ENCODE measurements at places on chromosomes 11 and 22.

DNA sequence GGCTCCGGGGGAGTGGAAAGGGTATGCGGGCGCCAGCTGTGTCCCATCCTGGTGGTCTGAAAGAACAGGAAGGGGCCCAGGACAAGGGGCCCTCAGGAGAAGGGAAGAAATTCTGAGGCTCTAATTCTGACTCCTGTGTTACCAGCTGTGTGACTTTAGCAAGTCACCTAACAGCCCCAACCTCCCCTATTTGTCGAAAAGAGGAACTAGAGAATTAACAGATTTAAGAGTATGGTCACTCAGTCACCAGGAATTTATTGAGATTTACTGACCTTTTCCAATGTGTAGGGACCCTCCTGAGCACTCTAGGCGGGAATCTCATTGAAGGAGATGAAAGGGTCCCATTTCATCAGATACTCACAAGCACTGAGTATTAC, 14.6 kb downstream of the RPS6KA4 start:
- no peak for DNase-seq

DNA sequence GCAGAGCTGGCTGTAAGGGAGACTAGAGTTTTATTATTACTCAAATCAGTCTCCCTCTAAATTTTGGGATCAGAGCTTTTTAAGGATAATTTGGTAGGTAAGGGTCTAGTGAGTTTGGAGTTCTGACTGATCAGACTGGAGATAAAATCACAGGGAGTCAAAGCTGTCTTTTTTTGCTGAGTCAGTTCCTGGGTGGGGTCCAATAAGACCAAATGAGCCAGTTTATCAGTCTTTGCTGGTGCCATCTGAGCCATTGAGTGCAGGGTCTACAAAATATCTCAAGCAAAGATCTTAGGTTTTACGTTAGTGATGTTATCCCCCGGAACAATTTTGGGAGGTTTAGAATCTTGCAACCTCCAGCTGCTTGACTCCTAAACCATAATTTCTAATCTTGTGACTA, 935.1 kb upstream of the RAG2 start:
- DNase-seq: no peak

DNA sequence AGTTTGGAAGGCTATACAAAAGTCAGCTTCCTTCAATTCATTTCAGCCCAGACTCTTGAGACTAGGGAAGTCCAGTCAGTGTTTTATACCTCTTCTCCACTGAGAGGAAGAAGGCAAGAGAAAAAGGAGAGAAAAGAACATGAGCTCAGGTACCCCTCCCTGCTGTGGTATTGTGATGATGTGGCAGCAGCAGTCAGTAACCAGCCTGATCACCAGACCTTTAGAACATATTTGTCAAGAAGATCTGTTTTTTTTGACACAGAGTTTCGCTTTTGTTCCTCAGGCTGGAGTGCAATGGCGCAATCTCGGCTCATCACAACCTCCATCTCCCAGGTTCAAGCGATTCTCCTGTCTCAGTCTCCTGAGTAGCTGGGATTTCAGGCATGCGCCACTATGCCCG, 21.2 kb upstream of the RPS13 start:
- no peak for DNase-seq

GRCh38 chr11:133977067-133977677, 20.4 kb upstream of the IGSF9B start:
- DNase-seq: no peak

DNA sequence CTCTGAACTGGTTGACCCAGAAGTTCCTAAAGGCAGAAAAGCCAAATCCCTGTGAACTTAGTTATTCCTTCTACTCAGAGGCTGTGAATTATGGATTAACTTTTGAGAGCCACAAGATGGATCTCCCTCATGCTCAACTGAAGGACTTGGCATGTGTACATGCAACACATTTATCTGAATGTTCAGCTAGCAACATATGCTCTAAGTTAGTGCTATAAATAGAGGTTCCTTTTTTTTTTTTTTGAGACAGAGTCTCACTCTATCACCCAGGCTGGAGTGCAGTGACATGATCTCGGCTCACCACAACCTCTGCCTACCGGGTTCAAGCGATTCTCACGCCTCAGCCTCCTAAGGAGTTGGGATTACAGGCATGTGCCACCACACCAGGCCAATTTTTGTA, 40.1 kb downstream of the EIF4ENIF1 start:
- DNase-seq: no peak

Measured in stimulated activated CD4-positive, alpha-beta T cell treated with anti-CD3 and anti-CD28 coated beads, TNF-alpha, amount 100 ng/mL, for 48 hours (primary cell).